Keratinocyte (primary cell): ENCODE measurements at places on chromosomes 1 and 21. TPM values are rescaled to one million over a fixed set of nuclear protein-coding genes. Genes with fewer than 3 reads are reported as not detected.
A peak's percentile ranks its signal among the peaks of the same experiment; 100 is the strongest.

DNA sequence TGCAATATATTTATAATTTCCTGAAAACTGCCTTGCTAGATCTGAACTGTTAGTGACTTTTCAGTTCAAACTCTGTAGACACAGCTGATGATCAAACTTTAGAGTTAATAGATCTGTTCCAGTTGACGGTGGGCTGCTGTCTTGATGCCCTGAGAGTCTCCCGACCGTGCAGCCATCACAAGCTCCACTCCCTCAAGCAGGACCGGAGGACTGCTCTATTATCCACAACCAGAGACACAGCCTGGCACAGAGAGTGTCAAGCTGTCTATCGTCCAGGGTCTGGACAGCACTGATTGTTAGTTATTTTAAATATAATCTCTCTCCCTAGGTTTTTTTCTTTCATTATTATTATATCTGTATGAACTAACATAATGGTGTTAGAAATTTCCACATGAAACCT lies 8.0 kb downstream of the CHODL start:
- H3K36me3 ChIP-seq: no peaks in the 10 kb centered on the region
- H3K4me3 ChIP-seq: no peak overlapping the region
- H3K4me1 ChIP-seq: no peaks in the 10 kb centered on the region
- no peak for DNase-seq
- no peaks in the 10 kb centered on the region for H3K27me3 ChIP-seq

- DNase-seq: no peak
- no peak overlapping the region for H3K27ac ChIP-seq
- H3K4me1 ChIP-seq: peaks cover 54% of the 10 kb centered on the region
- H3K27me3 ChIP-seq: no peaks in the 10 kb centered on the region
- no peaks in the 10 kb centered on the region for H3K36me3 ChIP-seq
Observed at GRCh38 chr1:202586871-202587270, 123.4 kb downstream of the SYT2 start.

GRCh38 chr1:244092964-244093638 lies 42.0 kb downstream of the ZBTB18 start:
- H3K27ac ChIP-seq: no peak overlapping the region
- no peak overlapping the region for H3K4me3 ChIP-seq
- no peaks in the 10 kb centered on the region for H3K36me3 ChIP-seq

DNA sequence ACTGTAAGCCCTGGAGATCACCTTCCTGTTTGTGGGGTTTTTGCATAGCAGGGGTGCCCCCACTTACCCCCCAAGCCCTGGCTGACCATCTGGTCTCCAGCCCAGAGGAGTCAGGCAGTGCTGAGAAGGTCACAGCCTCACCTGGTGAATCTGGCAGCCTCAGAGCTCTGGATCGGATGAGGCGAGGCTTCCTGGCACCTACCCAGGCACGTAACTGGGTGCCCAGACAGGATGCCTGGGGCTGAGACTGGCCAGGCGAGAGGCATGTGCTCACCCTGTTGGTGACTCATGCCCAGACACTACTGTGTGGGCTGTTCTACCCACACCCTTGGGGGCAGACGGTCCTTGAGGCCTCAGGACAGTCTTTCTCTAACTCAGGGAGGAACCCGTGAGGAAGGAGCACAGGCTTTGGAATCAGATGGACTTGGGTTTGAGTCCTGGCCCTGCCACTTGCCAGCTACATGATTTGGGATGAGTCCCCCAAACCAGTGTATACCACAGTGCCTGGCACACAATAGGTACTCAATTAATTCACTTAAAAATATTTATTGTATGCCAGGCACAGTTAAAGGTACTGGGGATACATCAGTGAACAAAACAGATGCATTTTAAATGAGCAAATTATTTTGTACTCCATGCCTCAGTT lies 15.1 kb upstream of the PADI3 start:
- H3K27me3 ChIP-seq: no peaks in the 10 kb centered on the region
- peaks cover 35% of the 10 kb centered on the region for H3K4me1 ChIP-seq
- H3K27ac ChIP-seq: peak overlapping the region; percentile 93
- DNase-seq: peak; percentile 98

The CDCA8 gene
- polyA plus RNA-seq: 3.7 to 22.1 TPM (median 15.1 TPM) in 3 replicates

The CD244 gene
- polyA plus RNA-seq: 0.12 TPM in 1 of 3 replicates, not detected in the others
